ENCODE measurements at places on chromosomes 7 and 10.

- no peak for DNase-seq
Measured at GRCh38 chr7:4820967-4821471, 40.8 kb downstream of the PAPOLB start.

DNA sequence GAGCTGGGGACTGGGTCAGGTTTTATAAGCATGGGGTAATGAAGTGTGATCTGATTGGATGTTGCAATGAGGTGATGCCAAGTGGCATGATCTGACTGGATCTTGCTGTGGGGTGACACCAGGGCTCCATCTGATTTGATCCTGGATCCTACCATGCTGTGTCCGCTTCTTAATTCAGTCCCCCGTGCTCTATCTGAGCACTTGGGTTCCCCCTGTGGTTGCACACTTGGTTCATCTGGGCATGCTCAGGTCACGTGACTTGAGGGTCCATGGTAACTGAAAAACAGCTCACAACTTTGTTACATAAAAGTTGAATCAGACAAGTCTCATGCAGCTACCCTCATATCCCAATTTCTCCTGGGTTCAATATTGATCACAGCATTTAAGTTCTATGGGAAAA lies 448.6 kb upstream of the NRP1 start:
- DNase-seq, result no peak

GRCh38 chr7:1800902-1801301 lies 130.8 kb downstream of the ELFN1 start:
- DNase-seq, result no peak

GRCh38 chr7:85612514-85612913 lies 425.7 kb upstream of the SEMA3D start:
- DNase-seq, result no peak

GRCh38 chr7:28986765-28987110 lies 28.6 kb upstream of the TRIL start:
- DNase-seq, result no peak

DNA sequence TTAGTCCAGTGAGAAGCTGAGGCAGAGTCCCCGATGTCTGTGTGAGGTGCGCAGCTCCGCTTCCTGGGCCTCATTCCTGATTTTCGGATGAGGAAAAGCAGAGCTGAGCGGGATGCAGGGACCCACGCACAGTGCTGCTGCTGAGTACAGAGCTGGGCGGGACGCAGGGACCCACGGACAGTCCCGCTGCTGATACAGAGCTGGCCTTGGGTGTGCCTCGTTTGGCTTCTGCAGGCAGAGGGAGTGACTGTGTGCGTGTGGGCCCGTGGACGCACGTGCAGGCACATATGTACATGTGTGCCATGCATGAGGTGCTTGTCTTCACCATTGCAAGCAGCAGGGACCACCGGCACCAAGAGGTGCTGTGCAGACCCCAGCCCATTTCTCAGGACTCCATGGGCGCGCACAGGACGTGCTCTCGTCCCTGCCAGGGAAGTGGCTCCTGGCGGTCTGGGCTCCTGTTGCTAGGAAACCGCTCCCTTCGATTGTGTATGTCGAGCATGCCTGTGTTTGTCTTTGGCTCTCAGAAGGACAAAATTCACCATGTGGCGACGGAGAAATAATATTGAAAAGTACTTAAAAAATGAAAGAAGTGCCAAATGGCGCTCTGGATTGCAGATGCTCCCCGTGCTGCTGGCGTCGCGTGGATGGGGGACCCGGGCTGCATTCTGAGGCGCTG lies 303.8 kb upstream of the MKI67 start:
- no peak for DNase-seq
